ENCODE measurements at places on chromosomes 7 and 10.
A peak's percentile ranks its signal among the peaks of the same experiment; 100 is the strongest.

DNA sequence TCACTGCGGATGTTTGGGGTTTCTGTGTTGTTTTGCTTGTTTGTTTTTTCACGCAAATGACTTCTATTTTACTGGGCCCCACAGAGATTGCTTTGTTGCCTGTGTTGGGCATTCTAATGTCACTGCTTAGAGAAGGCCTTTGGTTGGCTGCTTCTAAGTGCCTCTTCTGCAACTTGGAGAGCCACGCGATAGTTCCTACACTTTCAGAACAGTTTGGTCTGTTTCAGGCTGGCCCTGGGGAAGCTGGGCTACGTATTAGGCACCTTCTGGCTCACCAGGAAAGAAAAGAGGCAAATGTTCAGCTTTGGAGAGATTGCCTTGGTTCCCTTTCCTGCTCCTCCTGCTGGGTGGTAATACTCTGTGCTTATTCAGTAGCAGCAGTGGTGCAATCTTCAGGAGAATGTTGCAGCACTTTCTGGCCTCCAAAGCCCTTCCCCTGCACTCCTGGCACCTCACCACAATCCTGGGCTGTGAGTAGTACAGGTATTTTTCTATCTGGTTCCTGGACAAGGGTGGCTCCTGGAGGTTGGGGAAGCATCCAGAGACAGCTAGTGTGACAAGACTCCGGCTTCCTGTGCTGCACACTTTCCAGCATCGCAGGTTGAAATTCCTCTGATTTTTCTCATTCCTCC, 1.2 kb downstream of the ANTXRL start:
- H3K27me3 ChIP-seq = peaks cover 21% of the 10 kb centered on the region
- H3K4me3 ChIP-seq = no peak overlapping the region
- no peak for DNase-seq
- peaks cover 15% of the 10 kb centered on the region for H3K4me1 ChIP-seq
- no peak overlapping the region for H3K27ac ChIP-seq
- H3K36me3 ChIP-seq = no peaks in the 10 kb centered on the region

DNA sequence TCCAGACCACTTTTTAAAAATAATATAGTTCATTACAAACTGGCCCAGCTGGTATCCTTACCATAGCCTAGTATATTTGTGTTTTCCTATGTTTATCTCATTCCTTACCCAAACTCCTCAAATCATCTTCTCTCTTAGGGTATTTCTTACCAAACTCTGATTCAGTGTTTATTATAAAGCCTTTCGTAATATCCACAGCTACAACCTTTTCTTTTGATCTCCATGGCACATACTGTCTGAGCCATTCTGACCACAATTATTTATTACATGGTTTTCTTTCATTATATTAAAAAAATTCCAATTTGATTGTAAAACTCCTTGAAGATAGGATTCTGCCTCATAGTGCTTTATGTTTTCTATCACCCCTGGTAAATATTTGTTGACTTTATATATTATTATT, 94.2 kb downstream of the LRMDA start:
- no peaks in the 10 kb centered on the region for H3K27me3 ChIP-seq
- no peak for DNase-seq
- H3K4me3 ChIP-seq = no peak overlapping the region
- no peaks in the 10 kb centered on the region for H3K4me1 ChIP-seq
- no peaks in the 10 kb centered on the region for H3K36me3 ChIP-seq
- H3K27ac ChIP-seq = no peak overlapping the region

- DNase-seq = no peak
- H3K4me1 ChIP-seq = no peaks in the 10 kb centered on the region
- no peak overlapping the region for H3K4me3 ChIP-seq
- H3K27me3 ChIP-seq = no peaks in the 10 kb centered on the region
- H3K27ac ChIP-seq = no peak overlapping the region
- no peaks in the 10 kb centered on the region for H3K36me3 ChIP-seq
Observed at GRCh38 chr7:11742496-11742895, 89.5 kb downstream of the THSD7A start.

GRCh38 chr10:130017631-130018022, 53.6 kb upstream of the EBF3 start:
- H3K4me3 ChIP-seq = no peak overlapping the region
- no peaks in the 10 kb centered on the region for H3K27me3 ChIP-seq

DNA sequence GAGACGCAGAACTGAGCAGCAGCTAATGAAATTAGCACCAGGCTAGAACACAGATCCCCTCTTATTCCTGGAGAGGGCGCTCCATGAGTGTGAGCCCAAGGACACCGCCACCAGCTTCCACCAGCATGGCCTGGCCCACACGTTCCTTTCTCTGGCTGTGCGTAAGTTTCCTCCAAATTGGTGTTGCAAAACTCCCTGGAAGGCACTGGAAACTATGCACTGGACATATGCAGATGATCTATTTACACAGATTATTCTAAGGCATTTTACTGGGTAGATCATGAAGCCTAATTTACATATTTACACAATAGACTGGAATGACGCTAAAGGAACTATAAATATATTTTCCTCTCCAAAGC, 455.6 kb upstream of the FOXK1 start:
- H3K4me3 ChIP-seq = no peak overlapping the region
- no peaks in the 10 kb centered on the region for H3K27me3 ChIP-seq
- no peak for DNase-seq
- no peaks in the 10 kb centered on the region for H3K4me1 ChIP-seq
- no peak overlapping the region for H3K27ac ChIP-seq

DNA sequence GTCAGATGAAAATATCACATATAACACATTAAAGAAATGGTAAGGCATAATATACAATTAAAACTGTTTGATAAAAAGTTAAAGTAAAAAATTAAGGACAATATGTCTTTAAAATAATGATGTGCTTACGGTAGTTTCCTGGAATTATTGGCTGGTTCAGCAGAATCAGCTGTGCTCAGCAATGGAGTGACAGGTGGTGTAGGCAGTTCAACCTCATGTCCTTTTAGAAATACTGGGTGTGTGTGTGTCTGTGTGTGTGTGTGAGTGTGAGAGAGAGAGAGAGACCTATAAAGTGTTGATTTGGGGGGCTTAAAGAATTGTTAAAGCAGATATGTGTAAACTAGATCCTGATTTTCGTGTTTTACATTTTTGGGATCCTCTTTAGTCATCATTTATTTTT, 141.2 kb downstream of the ADAM22 start:
- no peaks in the 10 kb centered on the region for H3K36me3 ChIP-seq
- no peak overlapping the region for H3K4me3 ChIP-seq
- no peaks in the 10 kb centered on the region for H3K4me1 ChIP-seq
- peaks cover 2% of the 10 kb centered on the region for H3K27me3 ChIP-seq
- DNase-seq = no peak
- no peak overlapping the region for H3K27ac ChIP-seq

DNA sequence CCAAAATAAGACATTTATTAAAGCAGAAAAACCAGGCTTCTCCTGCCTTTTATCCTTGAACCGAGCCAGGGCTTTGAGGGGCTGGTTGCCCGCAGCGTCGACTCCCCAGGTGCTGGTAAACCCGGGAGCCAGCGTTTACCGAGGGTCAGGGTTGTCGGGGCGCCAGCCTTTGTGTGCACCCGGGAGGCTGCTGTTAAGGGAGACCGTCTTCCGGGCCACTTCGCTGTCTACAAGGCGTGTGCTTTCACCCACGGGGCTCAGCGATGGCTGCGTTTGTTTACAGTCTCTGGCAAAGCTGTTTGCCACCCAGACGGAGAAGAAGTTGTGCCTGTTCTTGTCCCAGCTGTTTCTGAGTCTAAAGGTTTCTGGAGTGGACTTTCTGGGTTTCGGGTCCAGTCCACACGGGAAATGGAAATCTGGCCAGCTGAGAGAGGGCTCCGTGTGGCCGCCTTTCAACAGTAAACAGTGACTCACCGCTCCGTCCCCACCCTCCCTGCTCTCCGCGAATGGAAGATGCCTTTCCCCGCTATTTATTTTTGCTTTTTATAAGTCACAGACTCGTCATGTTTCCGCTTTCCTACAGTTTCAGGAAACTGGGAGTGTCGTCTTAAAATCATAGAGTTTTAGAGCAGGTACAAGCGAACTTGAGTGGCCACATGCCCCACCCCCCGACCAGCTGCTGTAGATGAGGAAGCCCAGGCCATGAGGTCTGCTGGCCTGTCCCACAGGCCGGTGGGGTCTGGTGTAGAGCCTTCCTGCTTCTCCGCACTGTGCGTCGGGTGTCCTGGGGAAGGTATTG, 2.2 kb downstream of the MAFK start:
- peak overlapping the region; percentile 94 for H3K27ac ChIP-seq
- H3K36me3 ChIP-seq = peaks cover 5% of the 10 kb centered on the region
- H3K4me1 ChIP-seq = peaks cover 24% of the 10 kb centered on the region
- H3K4me3 ChIP-seq = peak overlapping the region; percentile 91
- H3K27me3 ChIP-seq = no peaks in the 10 kb centered on the region

- peaks cover 22% of the 10 kb centered on the region for H3K4me1 ChIP-seq
- H3K36me3 ChIP-seq = no peaks in the 10 kb centered on the region
- no peak overlapping the region for H3K27ac ChIP-seq
- no peak for DNase-seq
Observed at GRCh38 chr10:78247821-78248220, 214.2 kb downstream of the RPS24 start.

DNA sequence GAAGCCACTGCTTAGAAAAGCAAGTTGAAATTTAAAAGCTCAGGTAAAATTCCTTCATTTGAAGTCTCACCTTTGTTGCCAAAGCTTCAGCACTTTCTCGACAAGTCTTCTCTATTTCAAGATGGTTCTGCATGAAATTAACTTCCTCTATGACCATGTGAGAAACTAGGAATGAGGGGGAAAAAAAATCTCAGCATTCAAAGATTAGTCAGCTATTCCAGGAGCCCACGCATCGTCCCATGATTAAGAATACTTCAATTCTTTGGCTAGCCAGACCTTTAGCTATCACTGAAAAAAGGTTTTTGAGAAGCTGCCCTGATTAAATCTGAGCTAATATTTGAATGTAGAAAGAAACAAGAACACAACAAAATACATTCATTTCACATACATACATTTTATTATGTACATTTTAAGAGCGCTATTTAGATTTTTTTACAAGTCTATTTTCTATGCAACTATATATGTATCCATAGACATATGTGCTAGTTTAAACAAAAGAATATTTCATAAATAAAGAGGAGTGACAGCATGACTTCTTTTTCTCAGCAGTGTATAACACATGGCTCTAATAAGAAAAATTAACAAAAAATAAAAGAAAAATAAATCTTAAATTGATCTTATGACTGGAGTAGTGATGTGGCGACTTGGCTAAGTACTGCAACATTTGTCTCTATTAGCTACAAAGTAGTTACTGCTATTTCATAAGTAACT, 44.8 kb downstream of the SHTN1 start:
- no peaks in the 10 kb centered on the region for H3K36me3 ChIP-seq
- no peak overlapping the region for H3K4me3 ChIP-seq
- H3K4me1 ChIP-seq = no peaks in the 10 kb centered on the region
- no peak overlapping the region for H3K27ac ChIP-seq

DNA sequence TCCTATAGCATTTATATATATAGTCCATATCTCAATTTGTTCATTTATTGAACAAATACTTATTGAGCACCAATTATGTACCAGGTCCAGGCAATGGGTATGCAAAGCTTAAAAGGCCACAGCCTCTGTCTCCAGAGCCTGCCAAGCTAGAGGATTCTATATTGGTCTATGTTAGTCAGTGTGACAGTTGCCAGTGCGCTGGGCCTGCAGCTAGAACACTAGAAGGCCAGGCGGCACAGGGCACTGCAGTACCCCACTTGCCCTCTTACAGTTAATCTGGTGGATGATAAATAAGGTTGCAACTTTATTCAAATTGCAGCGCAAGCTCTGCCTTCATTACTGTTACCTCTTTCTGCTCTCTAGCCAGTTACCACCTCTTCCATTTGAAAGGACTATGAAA, 68.8 kb downstream of the PPP1R3C start:
- no peak overlapping the region for H3K4me3 ChIP-seq
- no peaks in the 10 kb centered on the region for H3K36me3 ChIP-seq
- no peak overlapping the region for H3K27ac ChIP-seq
- H3K4me1 ChIP-seq = no peaks in the 10 kb centered on the region
- peaks cover 8% of the 10 kb centered on the region for H3K27me3 ChIP-seq
- no peak for DNase-seq

- no peaks in the 10 kb centered on the region for H3K36me3 ChIP-seq
- DNase-seq = no peak
- no peak overlapping the region for H3K27ac ChIP-seq
- no peaks in the 10 kb centered on the region for H3K4me1 ChIP-seq
- H3K27me3 ChIP-seq = peaks cover 16% of the 10 kb centered on the region
Observed at GRCh38 chr7:43136064-43136463, 23.6 kb downstream of the HECW1 start.

GRCh38 chr10:126109893-126110292, 213.5 kb downstream of the FANK1 start:
- H3K27me3 ChIP-seq = no peaks in the 10 kb centered on the region
- H3K27ac ChIP-seq = no peak overlapping the region
- H3K4me3 ChIP-seq = no peak overlapping the region
- no peaks in the 10 kb centered on the region for H3K36me3 ChIP-seq
- no peaks in the 10 kb centered on the region for H3K4me1 ChIP-seq
- no peak for DNase-seq

DNA sequence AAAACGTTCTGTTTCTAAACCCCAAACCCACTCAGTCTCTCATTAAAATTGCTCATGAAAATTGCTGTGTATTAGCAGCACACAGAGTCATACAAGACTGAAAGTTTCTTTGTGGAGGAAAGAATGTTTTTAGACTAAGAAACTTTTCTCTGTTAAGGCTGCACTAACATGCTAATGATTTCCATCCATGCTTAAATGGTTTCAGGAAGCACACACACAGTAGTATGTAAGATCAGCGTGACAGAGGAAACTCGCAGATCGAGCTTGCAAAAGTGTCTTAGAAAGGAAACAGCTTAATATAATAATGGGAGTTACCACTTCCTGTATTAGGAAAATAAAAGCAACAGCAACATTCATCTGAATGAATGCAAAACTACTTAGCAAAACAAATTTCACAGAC, 112.7 kb downstream of the ICA1 start:
- no peak for DNase-seq
- peaks cover 16% of the 10 kb centered on the region for H3K4me1 ChIP-seq
- no peaks in the 10 kb centered on the region for H3K27me3 ChIP-seq
- peaks cover 8% of the 10 kb centered on the region for H3K36me3 ChIP-seq

- H3K36me3 ChIP-seq = peaks cover 19% of the 10 kb centered on the region
- H3K27ac ChIP-seq = no peak overlapping the region
- DNase-seq = no peak
- H3K4me1 ChIP-seq = peaks cover 11% of the 10 kb centered on the region
Observed at GRCh38 chr7:128033246-128033645, 2.0 kb upstream of the LRRC4 start.

DNA sequence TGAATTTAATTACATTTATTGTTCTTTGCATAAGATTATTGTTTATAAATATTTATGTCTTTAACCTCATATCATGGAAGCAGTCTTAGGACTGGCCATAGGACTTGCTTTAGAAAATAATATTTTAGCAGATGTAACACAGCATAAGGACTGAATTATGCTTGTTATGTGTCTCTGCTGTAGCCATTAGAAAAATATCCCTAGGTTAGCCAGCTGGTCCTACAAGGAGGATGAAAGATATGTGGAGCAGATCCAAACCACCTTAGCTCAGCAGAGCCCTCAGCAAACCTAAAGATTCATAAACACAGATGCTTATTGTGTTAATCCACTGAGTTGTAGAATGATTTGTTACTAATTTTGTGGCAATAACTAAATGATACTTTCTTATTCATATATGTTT, 166.0 kb upstream of the COL1A2 start:
- no peaks in the 10 kb centered on the region for H3K4me1 ChIP-seq
- H3K36me3 ChIP-seq = no peaks in the 10 kb centered on the region
- no peak overlapping the region for H3K4me3 ChIP-seq

GRCh38 chr7:153550173-153550572, 502.0 kb upstream of the DPP6 start:
- no peak overlapping the region for H3K4me3 ChIP-seq
- no peaks in the 10 kb centered on the region for H3K36me3 ChIP-seq
- DNase-seq = no peak
- H3K27ac ChIP-seq = no peak overlapping the region

GRCh38 chr10:76522547-76522946, 1091.1 kb downstream of the LRMDA start:
- no peak for DNase-seq
- H3K4me3 ChIP-seq = no peak overlapping the region
- no peaks in the 10 kb centered on the region for H3K36me3 ChIP-seq
- H3K27ac ChIP-seq = no peak overlapping the region
